ENCODE measurements at places on chromosomes 2 and 18.

GRCh38 chr18:41532344-41533086, 422.5 kb upstream of the PIK3C3 start:
- no peak for DNase-seq

DNA sequence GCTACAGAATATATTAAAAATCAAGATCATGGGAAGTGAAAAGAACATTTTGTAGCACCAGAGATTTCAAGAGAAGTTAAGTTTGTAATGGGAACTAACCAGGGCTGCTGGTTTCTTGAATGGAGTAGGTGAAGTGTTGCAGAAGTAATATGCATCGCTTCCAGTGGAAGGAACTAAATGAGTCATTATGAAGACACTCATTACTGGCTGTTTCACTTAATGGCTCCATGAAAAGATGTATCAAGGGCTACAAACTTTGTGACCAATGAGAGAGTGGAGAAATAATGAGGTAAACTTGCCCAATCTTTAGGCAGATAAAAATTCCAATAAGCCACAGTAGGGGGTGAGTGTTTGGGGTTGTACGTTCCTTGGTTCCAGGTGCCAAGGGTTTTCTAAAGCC, 380.4 kb upstream of the POU3F3 start:
- DNase-seq = no peak

- DNase-seq = no peak
These were observed 236.7 kb downstream of the FHOD3 start for GRCh38 chr18:36534154-36534688.

DNA sequence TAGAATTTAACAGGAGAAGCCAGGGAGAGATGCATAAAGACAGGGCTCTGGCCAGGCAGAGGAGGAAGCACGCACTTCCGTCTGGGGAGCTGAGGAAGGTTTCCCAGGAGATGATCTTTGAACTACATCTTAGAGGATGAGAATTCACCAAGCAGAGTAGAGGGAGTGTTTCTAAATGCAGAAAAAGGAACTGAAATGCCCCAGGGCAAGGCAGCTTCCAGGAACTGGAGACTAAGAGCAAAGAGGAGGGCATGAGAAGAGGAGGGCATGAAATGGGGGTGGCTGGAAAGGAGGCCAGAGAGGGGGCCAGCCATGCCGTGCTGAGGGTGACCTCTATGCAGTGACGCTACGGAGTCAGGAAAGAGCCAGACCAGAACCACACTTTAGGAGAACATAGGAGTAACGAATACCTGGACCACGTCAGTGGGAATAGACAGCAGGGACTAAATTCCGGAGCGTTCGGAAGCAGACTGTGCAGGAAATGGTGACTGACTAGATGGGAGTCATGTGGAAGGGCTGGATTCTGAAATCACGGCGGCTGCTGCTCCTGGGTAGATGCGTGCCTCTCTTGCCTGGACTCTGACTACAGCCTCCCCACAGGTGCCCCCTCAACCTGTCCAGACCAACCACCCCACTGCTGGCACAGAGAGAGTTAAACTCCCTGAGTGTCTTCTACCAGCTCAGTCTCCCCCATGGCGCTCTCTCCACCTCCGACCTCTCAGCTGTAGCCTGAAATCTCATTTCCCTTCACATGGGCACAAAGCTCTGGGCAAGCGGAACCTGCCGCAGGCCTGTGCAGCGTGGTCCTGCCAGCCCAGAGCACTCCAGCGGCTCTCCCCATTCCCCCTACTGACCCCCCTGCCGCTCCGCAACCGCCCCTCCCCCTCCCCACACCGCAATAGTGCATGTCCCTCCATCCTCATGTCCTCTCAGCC, 87.0 kb upstream of the RTN4 start:
- DNase-seq = peak; percentile 44

GRCh38 chr2:173749315-173749714, 215.9 kb downstream of the SP3 start:
- DNase-seq = no peak

DNA sequence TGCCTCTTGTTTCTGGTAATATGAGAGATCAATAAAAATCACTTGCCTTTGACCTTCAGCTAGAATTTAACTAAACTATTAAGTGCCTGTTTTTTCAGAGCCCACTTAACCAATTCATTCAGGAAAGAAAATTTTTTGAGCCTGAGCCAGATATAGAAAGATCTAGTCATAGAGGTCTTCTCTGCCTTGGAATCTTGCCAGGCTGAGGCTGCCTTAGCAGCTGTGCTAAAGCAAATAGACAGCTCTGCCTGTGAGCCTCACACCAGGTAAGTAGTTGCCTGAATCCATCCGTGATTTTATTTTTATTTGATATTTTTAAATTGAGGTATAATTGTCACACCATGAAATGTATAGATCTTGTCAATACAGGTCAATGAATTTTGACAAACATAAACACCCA, 27.4 kb downstream of the EVX2 start:
- no peak for DNase-seq

DNA sequence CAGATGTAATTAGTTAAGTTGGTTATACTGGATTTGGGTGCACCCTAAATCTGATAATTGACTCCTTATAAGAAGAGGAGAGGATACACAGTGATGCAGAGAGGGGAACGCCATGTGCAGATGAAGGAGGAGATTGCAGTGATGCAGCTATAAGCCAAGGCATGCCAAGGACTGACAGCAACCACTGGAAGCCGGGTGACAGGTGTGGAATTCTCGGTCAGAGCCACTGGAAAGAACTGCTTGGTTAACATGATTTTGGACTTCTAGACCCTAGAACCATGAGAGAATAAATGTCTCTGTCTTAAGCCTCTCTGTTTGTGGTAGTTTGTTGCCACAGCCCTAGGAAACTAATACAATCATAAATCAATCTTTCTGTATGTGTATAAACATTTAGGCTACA, 403.3 kb upstream of the CDH20 start:
- no peak for DNase-seq

GRCh38 chr2:224595518-224595917, 10.4 kb upstream of the CUL3 start:
- DNase-seq = no peak

DNA sequence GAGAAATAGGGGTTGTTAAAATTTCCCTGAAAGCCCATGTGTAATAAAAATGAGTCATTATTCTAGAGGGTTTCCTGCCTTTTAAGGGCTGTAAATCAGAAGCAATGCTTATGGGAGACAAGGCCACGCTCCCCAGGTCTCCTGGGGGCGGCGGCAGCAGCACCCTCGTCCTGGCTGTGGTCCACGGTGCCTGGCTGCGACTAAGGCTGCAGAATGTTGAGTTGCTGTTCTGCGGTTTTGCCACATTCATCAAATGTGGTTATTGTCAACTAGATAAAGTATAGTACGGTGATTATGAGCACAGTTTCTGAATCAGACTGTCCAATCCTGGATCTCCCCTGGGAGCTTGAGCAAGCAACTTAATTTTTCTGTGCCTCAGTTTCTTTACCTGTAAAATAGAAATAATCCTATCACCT, 11.9 kb upstream of the AGFG1 start:
- DNase-seq = no peak

GRCh38 chr2:46915811-46916630, 415 bp upstream of the MCFD2 start:
- peak; percentile 97 for DNase-seq

- no peak for DNase-seq
These were observed 71.7 kb downstream of the TPGS2 start for GRCh38 chr18:36757081-36757480.

DNA sequence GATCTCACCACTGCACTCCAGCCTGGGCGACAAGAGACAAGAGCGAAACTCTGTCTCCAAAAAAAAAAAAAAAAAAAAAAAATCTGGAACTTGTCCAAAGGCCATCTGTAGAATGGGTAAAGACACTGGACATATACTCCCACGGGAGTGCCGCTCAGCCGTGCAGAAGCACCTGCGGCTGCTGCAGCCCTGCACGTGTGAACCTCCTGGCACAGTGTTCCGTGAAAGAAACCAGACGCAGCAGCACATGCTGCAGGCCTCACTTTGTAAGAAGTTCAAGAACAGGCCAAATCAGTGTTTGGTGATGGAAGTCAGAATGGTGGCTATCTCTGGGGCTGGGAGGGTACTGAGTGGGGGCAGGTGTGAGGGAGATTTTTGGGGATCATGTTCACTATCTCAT, 6.5 kb downstream of the CHRND start:
- DNase-seq = no peak

- DNase-seq = no peak
These were observed 74.5 kb downstream of the INPP4A start for GRCh38 chr2:98519156-98519555.

GRCh38 chr2:124915567-124915966, 890.5 kb downstream of the CNTNAP5 start:
- no peak for DNase-seq

GRCh38 chr2:85119900-85120299, 13.3 kb upstream of the TCF7L1 start:
- no peak for DNase-seq

- DNase-seq = no peak
These were observed 864 bp downstream of the LBH start for GRCh38 chr2:30231996-30232800.

DNA sequence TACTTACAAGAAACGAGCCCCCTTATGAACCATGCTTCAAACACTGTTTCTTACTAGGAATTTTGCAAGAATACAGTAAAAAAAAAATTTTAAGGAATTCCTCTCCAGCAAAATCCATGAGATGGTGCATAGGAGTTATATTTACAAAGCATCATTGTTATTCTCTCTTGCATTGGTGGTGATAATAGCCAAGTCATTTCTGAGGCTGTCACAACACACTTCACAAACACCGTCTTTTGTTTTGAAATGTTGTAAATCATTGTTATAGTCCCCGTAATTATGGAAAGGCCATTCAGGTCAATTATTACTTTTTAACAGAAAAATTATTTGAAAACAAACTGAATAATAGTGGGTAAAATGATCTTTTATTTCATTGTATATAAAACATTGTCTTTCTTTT, 60.1 kb downstream of the DYNC1I2 start:
- no peak for DNase-seq

DNA sequence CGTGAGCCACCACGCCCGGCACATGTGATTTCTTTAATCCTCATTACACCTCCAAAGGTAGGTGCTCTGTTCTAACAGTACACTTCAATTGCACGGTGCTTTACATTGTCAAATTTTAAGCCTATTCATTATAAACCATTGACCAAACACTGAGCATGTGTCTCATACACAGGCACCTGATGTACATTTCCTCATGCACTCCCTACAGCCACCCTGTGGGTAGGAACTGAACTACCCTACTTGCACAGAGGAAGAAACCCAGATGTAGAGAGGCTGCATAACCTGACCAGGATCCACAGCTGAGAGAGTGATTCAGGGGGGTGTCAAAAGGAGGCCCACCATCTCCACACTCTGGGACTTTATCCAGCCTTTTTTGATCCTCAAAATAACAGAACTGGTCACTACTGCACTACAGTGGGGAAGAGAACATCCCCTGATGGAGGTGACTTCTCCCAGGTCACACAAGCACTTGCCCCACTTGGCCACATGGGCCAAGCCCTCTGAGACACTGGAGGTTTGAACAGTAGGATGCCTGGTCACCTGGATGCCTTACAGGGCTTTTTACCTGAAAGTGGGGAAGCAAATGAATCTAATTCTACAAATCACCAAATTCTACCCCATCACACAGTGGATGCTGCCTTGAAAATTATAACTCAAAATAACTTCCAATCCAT, 6.9 kb upstream of the DPYSL5 start:
- no peak for DNase-seq

DNA sequence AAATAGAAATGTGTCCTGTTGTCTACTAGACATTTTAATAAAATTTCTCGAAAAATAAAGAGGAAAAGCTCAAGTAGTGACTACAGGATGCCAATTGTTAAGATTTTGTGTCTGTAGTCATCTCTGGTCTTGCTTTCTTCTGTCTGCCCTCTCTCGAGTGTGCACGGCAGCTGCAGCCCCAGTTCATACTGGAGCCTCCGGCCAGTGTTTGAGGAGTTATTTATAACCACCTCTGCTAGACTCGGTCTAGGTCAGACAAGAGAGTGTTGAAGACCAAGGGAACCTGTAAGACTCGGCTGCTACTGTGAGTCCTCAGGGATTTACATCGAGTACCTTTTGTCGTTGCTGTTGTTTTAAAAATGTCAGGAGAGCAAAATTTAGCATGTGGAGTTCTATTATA, 810.1 kb upstream of the POU3F3 start:
- no peak for DNase-seq

All from substantia nigra (tissue), 51 donors.